Astrocyte of the spinal cord (primary cell): ENCODE measurements at places on chromosomes 6 and 20.

GRCh38 chr6:41680182-41680965 lies 42.1 kb downstream of the MDFI start:
- DNase-seq = no peak

- peak; percentile 34 for DNase-seq
These were observed 240.4 kb downstream of the TBC1D32 start for GRCh38 chr6:121093928-121094327.

DNA sequence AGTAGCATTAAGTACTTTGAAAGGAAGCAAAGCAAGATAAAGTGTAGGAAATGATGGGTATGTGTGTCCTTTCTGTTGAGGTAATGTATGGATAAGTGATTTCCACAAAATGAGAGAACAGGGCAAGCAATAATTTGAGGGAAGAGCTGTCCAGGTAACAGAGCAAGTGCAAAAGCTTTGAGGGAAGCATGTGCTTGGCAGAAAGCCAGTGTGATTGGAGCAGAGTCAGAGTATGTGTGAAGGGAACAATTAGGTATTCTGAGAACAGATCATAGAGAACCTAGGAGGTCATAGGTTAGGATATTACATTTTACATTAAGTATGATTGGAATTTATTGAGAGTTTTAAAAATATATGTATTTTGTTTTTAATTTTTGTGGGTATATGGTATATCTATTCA lies 30.2 kb upstream of the MAN1A1 start:
- no peak for DNase-seq

DNA sequence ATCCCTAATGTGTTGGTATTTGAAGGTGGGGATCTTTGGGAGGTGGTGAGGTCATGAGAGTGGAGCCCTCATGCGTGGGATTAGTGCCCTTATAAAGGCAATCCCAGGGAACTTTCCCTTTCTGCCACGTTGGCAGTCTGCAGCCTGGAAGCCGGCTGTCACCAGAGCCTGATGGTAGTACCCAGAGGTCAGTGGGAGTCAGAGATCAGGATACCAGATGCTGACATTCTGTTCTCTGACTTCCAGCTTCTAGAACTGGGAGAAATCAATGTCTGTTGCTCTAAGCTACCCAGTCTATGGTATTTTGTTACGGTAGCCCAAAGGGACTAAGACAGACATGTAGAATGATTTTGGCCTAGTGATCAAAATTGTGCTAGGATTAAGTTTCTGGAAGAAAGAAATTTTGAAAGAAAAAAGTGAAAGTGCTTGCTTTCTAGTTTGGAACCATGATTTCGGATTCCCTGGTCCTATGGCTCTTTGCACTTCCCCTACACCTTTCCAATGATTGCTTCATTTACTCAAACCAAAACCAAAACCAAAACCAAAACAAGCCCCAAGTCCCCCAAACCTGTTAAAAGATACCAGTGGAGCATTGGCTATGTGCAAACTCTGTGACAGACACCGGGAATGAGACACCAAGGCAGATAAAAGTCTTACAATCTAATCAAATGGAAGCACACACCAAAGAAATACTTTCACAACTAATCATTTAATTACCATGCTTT lies 173.7 kb upstream of the ZNF217 start:
- no peak for DNase-seq

DNA sequence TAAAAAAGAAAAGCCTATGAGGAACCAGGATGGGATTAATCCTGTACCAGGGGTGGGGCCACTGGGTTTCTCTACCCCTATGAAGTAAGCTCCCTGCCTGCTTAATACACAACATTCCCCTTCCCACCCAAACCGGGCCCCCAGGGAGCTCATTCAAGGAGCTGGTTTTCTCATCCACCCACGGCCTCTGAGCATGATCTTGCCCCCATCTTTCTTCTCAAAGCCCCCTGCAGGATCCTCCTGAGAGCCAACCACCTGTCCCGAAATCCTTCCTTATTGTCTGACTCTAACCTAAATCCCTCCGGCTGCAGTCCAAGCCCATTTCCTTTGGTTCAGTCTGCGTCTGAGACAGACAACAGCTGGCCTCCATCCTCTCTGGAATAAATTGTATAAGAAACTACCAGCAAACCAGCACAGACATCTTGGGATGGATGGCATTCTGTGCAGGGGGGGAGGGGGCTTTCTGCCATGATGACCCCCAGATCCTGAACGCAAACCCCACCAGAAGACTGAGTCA lies 21.0 kb downstream of the KCNK5 start:
- DNase-seq = no peak

DNA sequence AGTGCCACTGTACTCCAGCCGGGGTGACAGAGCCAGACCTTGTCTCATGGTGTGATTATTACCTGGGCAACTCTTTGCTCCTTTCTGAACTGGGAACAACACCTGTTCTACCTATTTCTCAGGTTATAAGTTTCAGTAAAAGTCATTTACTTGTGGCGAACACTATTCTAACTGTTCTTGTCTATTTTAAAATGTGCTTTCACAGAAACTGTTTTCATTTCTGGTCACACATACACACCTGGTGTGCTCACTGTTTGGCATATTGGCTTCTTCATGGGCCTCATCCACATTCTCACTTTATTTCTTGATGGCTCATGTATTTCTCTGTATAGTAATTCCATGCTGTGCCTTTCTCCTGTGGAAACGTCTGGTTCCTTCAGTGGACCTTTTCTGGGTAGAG lies 30.5 kb upstream of the XRN2 start:
- DNase-seq = no peak

DNA sequence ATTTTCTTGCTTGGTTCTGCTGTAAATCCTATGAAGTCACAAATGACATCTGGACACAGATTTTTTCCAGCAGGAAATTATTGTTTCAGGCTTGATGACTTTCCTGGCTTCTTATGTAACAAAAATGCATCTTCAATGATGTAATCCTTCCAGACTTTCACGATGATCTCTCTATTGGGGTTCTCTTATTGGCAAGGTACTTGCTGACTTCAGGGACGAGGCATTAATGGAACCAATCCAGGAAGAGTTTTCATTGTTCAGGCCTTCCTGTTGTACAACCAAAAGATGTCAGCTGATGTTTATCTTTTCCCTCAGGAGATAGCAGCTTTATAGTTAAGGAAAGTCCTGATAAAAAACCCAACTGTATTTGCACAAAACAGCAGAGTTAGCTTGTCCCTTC lies 118.5 kb upstream of the MMS22L start:
- DNase-seq = peak; percentile 22

DNA sequence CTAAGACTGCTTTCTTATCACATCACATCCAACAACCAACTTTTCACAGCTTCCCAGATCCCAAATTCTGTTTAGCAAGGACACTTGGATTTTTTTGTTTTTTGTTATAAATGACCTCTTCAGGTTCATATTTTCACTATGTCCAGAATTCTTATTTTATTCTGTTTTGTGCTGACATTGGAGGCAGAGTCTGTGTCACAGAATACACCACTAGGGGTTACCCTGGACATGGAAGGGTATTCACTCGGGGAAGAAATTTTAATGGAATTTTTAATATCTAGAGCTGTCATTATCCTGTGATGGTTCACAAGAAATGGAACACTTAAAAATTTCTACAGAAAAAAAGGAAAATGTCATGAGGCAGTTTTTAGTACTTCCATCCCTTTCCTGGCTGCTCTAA lies 12.0 kb upstream of the SLC2A12 start:
- no peak for DNase-seq

GRCh38 chr6:45991189-45991588 lies 24.5 kb downstream of the CLIC5 start:
- DNase-seq = no peak

GRCh38 chr20:760751-761417 lies 7.4 kb downstream of the SLC52A3 start:
- no peak for DNase-seq

DNA sequence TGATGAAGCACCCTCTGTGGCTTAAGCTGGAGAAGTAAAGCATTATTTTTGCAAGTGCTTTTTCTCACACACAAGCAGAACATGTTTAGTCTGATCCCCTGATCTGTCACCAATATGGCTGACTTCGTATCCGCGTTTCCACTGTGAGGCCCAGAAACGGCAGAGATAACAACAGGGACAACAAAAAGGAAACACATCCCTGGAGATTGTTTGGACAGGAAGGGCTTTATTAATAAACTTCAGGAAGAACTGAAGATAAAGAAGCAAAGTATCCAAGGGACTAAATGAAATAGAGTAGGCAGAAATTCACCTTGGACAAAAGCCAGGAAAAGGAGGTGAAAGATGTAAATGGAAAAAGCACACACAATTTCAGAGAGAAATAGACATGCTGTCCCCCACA lies 49.2 kb downstream of the RARS2 start:
- DNase-seq = no peak

- no peak for DNase-seq
These were observed 31.4 kb downstream of the B4GALT5 start for GRCh38 chr20:49682278-49682677.

- DNase-seq = no peak
These were observed 34.1 kb downstream of the TNFRSF21 start for GRCh38 chr6:47275640-47276039.

DNA sequence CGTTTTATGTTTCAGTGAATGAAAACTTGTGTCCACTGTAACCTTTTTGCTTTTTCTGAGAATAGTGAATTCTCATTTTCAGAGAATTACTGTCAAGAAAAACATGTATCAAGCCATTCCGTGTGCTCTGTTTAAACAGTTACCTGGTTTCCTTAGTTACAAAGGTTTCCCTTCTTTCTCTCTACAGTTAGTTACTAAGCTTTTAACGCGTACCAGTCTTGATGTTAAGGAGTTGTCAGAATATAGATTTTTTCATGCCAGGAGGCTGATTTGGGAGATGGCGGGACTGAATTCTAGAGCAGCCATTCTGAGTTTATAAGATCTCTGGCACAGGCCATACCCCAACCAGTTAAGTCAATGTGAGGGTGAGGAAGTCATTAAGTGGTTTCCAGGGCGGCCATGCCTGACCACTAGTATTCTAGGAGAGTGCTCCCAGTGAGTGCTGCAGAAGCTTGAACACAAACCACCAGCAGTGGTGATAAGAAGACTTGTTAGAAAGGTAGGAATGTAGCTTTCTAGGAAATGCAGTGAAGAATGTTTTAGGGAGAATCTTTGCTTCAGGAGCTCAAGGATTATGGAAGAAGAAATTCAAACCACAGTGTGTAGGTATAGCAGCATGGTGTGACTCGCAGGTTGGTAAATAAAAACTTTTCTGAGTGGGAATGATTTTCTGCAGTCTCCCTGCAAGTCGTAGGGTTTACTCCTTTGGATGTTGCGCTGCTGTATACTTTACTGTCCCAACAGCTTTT lies 112.9 kb downstream of the JARID2 start:
- DNase-seq = peak; percentile 63

GRCh38 chr20:3173610-3174441 lies 477 bp upstream of the LZTS3 start:
- peak; percentile 76 for DNase-seq

- DNase-seq = no peak
These were observed 520.8 kb downstream of the KIF16B start for GRCh38 chr20:16052456-16052855.

DNA sequence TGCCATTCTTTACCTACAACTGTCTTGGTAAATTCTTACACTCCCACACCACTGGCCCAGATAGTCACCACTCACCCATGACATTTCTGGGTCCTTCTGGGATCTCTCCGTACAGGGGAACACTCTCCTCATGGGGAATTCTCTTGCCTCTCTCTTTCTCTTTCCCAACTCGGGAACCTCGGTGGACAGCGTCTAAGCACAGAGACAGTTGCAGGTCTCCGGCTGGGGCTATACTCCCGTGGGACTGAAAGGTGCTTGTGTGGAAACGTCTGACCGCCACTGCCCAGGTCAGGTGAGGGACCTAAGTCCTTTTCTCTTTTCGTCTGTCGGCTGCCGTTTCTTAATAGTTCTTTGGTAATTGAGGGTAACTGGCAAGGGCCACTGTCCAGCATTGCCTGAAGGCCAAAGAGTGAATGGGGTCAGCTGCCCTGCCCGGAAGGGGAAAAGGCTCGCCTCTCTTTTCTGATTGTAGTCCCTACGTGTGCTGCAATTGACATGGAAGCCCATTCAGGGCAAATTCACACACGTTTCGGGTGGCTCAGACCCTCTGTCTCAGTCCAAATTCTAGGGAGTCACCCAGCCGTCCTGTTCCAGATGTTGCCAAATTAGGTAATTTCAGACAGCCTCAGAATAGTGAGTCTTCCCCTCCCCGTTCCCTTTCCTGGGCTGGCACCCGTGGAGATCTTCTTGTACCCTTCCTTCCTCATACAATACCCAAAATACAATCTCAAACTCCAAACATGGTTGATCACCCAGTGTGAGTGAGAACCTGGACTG lies 31.2 kb upstream of the RIPK1 start:
- DNase-seq = no peak

- no peak for DNase-seq
These were observed 219.0 kb upstream of the CST7 start for GRCh38 chr20:24729896-24730605.

DNA sequence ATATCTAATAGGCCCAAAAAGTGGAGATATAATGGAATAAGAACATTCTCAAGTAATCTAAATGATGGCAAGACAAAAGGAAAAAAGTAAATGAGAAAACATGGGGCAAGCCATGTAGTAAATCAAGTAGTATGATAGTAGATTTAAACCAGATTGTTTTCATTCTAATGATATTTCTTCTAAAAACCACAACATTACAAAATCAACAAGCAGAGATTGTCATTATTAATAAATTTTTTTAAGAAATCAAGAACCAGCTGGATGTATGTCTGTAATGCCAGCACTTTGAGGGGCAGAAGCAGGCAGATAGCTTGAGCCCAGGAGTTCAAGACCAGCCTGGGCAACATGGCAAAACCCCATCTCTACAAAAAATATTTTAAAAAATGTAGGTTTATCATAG lies 155.0 kb downstream of the RNGTT start:
- no peak for DNase-seq

DNA sequence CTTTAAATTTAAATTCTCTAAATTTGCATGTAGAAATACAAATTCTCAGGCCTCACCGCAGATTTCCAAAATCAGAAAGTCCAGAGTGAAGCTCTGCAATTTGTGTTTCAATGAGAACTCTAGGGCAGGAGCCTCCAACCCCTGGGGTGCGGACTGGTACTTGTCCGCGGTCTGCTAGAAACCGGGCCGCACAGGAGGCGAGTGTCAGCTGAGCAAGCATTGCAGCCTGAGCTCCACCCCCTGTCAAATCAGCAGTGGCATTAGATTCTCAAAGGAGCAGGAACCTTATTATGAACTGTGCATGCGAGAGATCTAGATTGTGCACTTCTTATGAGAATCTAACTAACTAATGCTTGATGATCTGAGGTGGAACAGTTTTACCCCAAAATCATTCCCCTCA lies 203.0 kb upstream of the PCSK2 start:
- DNase-seq = no peak

DNA sequence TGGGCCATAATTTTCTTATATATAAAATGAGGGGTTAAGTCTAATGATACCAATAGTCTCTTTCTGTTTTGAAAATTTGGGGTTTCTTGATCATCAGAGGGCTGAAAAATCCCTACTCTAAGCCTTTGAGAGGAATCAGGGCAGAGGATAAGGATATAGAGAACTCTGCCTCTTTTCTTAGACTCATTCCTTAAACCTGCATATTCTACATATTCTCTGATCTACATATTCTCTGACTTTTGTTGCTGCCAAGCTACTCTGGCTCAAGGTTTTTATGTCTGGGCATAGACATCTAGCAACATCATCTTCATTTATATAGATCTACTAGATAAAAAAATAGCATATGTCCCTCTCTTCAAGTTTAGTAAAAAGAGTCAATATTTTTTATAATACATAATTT lies 71.2 kb downstream of the FLRT3 start:
- DNase-seq = no peak
